Epithelial cell of proximal tubule (primary cell): ENCODE measurements at places on chromosomes 7 and 10. TPM values are rescaled to one million over a fixed set of nuclear protein-coding genes. Genes with fewer than 3 reads are reported as not detected.

OR6V1 gene
- not detected in 2 replicates for total RNA-seq

DNA sequence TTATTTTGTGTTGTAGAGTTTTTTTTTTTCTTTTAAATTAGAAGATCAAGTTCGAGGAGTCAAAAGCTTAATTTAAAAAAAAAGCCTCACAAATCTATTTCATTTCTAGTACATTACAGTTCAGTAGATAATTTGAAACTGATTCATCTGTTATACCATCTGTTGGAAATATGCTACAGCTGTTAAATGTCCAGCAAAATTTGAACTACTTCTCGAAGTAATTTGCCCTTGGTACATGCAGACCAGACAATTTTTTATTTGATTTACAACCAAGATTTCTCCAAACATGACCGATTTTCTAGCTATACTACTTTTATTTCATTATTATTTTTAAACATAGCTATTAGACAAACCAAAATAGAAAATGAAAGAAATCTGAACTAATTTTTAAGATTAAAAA is 647.9 kb downstream of the CNTNAP2 start:
- DNase-seq, result no peak

- DNase-seq, result no peak
Observed at GRCh38 chr10:69089638-69090599, 2.0 kb downstream of the SRGN start.

GRCh38 chr7:64182036-64182790 is 24.8 kb upstream of the ZNF735 start:
- no peak for DNase-seq

GRCh38 chr7:4879396-4880081 is 4.0 kb downstream of the RADIL start:
- DNase-seq, result no peak

CYP2E1 gene
- total RNA-seq, result 0.17 and 1.1 TPM in 2 replicates

DNA sequence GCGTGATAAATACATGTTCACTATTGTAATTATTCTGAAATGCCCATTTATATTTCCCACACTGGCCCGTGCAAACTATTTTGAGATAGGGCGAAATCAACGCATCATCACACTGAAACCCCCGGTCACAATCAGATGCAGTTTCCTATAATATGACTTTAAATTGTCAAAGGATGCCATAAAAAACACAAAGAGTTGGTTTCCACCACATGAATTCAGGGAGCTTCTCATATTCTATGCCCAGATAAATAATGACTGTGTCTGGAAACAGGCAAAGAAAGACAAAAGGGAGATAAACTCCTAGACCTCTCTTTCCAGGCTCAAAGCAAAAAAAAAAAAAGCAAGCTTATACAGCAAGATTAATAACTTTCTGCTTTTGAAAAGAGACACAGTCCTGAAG is 375.8 kb upstream of the AKR1E2 start:
- no peak for DNase-seq

NPTX2 gene
- 0.07 and 0.40 TPM in 2 replicates for total RNA-seq

DYDC2 gene
- 0.22 and 2.1 TPM in 2 replicates for total RNA-seq

GDF2 gene
- not detected in 2 replicates for total RNA-seq

DNA sequence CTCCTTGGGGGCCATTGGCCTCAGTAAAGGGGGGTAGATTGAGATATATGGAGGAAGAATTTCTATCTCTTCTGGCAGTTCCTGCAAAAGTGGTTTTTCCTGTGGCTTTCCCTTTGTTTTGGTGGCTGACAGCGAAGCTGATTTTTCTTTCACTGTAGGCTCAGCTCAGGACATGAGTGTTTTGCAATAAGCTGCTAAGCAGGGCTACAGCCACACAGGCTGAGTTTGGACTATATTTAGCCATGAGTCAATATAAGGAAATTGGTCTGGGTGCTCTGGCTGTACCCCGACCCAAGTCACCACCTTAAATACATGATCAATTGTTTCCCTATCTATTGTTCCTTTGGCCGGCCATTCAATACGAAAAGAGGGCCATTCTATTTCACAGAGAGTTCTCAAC is 212.7 kb upstream of the KCND2 start:
- no peak for DNase-seq

CLCN1 gene
- total RNA-seq, result not detected in 2 replicates

DNA sequence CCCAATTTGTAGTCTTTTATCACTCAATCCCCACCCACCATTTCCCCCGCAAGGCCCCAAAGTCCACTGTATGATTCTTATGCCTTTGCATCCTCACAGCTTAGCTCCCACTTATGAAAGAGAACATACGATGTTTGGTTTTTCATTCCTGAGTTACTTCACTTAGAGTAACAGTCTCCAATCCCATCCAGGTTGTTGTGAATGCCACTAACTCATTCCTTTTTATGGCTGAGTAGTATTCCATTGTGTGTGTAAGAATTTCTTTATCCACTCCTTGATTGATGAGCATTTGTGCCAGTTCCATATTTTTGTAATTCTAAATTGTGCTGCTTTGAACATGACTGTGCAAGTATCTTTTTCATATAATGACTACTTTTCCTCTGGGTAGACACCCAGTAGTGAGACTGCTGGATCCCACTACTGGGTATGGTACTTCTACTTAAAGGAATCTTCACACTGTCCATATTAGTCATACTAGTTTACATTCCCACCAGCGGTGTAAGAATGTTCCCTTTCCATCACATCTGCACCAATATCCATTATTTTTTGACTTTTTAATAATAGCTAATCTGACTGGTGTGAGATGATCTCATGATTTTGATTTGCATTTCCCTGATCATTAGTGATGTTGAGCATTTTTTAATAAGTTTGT is 152.6 kb downstream of the JMJD1C start:
- DNase-seq, result no peak

DNA sequence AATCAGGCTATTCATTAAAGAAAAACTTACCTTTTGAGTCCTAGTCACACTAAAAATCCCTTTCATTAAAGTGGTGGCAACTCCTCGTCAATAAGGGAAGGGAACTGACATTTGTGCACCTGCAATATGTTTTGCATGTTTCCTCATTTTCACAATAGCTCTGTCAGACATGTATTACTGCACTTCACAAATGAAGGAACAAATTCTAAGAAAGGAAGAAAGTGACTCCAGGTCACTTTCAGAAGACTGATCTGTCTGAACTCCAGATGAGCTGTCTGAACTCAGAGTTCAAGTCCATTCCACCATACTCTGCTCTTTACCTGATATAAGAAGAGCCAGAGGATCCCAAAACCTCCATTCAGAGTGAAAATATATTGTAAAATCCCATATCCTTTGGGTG is 50.3 kb upstream of the GSAP start:
- no peak for DNase-seq

OPN1SW gene
- not detected in 2 replicates for total RNA-seq

NPY4R gene
- total RNA-seq, result not detected in 2 replicates

- DNase-seq, result no peak
Observed at GRCh38 chr7:79290398-79290797, 163.1 kb downstream of the MAGI2 start.

- no peak for DNase-seq
Observed at GRCh38 chr10:43380610-43381222, 9.3 kb downstream of the FXYD4 start.

CPEB3 gene
- 0.52 and 0.58 TPM in 2 replicates for total RNA-seq

NXPH1 gene
- total RNA-seq, result not detected in 2 replicates

- no peak for DNase-seq
Observed at GRCh38 chr10:27982875-27983543, 15.9 kb downstream of the ODAD2 start.

PHTF2 gene
- 7.7 and 16.9 TPM in 2 replicates for total RNA-seq

SRGN gene
- total RNA-seq, result 8.5 and 121 TPM in 2 replicates

DNA sequence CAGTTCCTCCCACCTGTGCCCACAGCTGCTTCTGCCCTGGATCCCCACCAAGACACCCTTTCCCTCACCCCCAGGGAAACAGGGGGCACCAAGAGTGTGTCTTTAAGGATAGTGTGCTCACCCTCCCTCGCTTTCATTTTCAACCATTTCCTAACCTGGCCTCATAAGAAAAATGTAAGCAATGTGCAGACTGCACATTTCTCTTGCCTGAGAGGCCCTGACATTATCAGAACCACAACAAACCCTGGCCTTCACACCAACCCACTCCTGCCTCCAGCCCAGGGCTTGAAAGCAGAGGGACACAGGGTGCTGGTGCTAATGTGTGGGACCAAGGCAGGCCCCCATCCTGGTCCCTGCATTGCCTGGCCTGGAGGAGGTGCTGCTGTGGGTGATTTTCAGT is 11.0 kb upstream of the IMPDH1 start:
- DNase-seq, result no peak

DNA sequence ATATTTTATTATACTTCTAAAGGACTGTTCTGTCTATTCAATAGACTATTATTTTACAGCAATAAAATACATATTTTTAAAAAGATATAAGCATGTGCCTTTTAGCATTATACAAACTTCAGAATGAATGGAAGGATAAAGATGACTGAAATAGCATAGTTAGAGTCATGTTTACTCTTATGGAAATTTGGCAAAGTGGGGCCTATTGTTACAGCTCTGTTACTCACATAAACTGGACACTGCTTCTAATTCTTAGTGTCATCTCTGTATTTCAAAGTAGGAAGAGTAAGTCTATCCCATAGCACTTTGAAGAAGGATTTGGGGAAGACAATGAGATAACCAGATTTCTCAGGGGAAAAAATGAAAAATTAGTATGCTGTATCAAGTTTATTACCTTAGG is 168.2 kb downstream of the SKAP2 start:
- no peak for DNase-seq

NEUROG3 gene
- not detected in 2 replicates for total RNA-seq

- DNase-seq, result no peak
Observed at GRCh38 chr10:55374917-55375316, 573.9 kb upstream of the PCDH15 start.

ZYX gene
- 117 and 152 TPM in 2 replicates for total RNA-seq

GRCh38 chr7:71332207-71332606 is 200.3 kb downstream of the GALNT17 start:
- DNase-seq, result no peak

SEMA3E gene
- 0.35 and 0.94 TPM in 2 replicates for total RNA-seq

FAM24B gene
- 2.0 and 9.3 TPM in 2 replicates for total RNA-seq

DNA sequence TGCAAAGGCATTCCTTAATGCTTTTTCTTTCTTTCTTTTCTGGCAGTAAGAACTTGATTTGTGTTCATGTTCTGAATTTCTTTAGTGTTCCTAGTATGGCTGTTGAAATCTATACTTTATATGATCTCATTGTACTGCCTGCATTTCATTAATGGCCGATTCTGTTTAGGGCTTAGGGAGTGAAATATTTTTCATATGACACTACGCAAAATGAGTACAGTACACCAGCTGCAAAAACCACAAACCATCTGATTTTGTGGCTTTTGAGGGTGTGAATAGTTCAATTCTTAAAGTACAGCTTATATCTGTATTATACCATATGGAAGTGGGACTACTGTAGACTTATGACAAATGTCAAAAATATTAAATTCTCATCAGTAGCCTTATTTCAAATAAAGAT is 69.1 kb upstream of the FOXP2 start:
- DNase-seq, result no peak

DNA sequence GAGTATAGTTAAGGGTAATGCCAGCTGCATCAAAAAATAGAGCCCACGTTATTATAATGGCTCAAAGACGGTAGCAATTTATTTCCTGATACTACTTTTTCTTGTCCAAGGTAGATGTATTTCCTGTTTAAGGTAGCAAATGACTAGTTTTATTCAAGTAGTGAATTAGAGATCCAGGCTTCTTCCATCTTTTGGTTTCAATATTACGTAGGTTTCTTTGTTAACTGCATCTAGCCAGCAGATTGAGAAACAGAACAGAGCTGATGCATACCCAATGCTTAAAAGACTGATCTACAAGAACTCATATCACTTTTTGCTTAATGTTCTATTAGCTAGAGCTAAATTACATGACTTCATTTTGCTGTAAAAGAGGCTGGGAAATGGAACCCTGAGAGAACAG is 992.1 kb downstream of the NRG3 start:
- no peak for DNase-seq

GRCh38 chr10:43708262-43708661 is 59.6 kb upstream of the ZNF32 start:
- DNase-seq, result no peak

C10orf53 gene
- total RNA-seq, result not detected in 2 replicates

- DNase-seq, result peak; percentile 56
Observed at GRCh38 chr7:30225863-30226613, 58.4 kb upstream of the ZNRF2 start.

GRCh38 chr7:117068511-117069145 is 115.3 kb downstream of the ST7 start:
- DNase-seq, result no peak

GRCh38 chr10:108653531-108653930 is 1269.8 kb downstream of the XPNPEP1 start:
- DNase-seq, result no peak

- no peak for DNase-seq
Observed at GRCh38 chr10:11288302-11288701, 270.6 kb downstream of the CELF2 start.

GRCh38 chr10:48517911-48518811 is 86.7 kb downstream of the ARHGAP22 start:
- DNase-seq, result no peak
